Testis (tissue), 5 donors: ENCODE measurements at places on chromosomes 3 and 15. TPM values are rescaled to one million over a fixed set of nuclear protein-coding genes. Genes with fewer than 3 reads are reported as not detected.

TPRG1 gene
- 15.5 TPM for polyA plus RNA-seq

DTX3L gene
- polyA plus RNA-seq = 8.5 TPM

GTF2E1 gene
- polyA plus RNA-seq = 26.0 TPM

LRRN1 gene
- 24.5 TPM for polyA plus RNA-seq

NMNAT3 gene
- 76.5 TPM for polyA plus RNA-seq

GPR156 gene
- polyA plus RNA-seq = 7.3 TPM

TGM4 gene
- 1.1 TPM for polyA plus RNA-seq

ESYT3 gene
- polyA plus RNA-seq = 1.2 TPM

C3orf38 gene
- 62.2 TPM for polyA plus RNA-seq

EAF2 gene
- polyA plus RNA-seq = 14.5 TPM

NOX5 gene
- polyA plus RNA-seq = 7.9 TPM

ATP10A gene
- 13.6 TPM for polyA plus RNA-seq

FBXW12 gene
- 0.98 TPM for polyA plus RNA-seq

FBXL22 gene
- 3.2 TPM for polyA plus RNA-seq

CHRNB4 gene
- 13.1 TPM for polyA plus RNA-seq

GLT8D1 gene
- polyA plus RNA-seq = 165 TPM

PATL2 gene
- polyA plus RNA-seq = 0.76 TPM

SERPINI2 gene
- 0.47 TPM for polyA plus RNA-seq

TNFSF10 gene
- polyA plus RNA-seq = 10.0 TPM

SLC35G2 gene
- polyA plus RNA-seq = 22.4 TPM

TLR9 gene
- polyA plus RNA-seq = 0.20 TPM

SNX1 gene
- 93.1 TPM for polyA plus RNA-seq

UQCC5 gene
- polyA plus RNA-seq = 37.0 TPM

SCAMP5 gene
- polyA plus RNA-seq = 27.4 TPM

THBS1 gene
- 12.6 TPM for polyA plus RNA-seq

CD96 gene
- 1.5 TPM for polyA plus RNA-seq

SLC2A2 gene
- polyA plus RNA-seq = 0.12 TPM

LDHAL6B gene
- 119 TPM for polyA plus RNA-seq

RHO gene
- not detected for polyA plus RNA-seq

XYLB gene
- polyA plus RNA-seq = 1.7 TPM

FOXB1 gene
- 7.4 TPM for polyA plus RNA-seq

CDHR4 gene
- 11.7 TPM for polyA plus RNA-seq

ARHGEF3 gene
- 43.1 TPM for polyA plus RNA-seq

TNIK gene
- polyA plus RNA-seq = 39.3 TPM

ADAMTS7 gene
- 5.7 TPM for polyA plus RNA-seq

ABI3BP gene
- polyA plus RNA-seq = 58.2 TPM

SLC27A2 gene
- polyA plus RNA-seq = 2.1 TPM
